Naive thymus-derived CD8-positive, alpha-beta T cell (primary cell): ENCODE measurements at places on chromosomes 16 and 17. TPM values are rescaled to one million over a fixed set of nuclear protein-coding genes. Genes with fewer than 3 reads are reported as not detected.
A peak's percentile ranks its signal among the peaks of the same experiment; 100 is the strongest.

- DNase-seq, result no peak
These were observed 1.5 kb downstream of the HOXB3 start for GRCh38 chr17:48588528-48588927.

DNA sequence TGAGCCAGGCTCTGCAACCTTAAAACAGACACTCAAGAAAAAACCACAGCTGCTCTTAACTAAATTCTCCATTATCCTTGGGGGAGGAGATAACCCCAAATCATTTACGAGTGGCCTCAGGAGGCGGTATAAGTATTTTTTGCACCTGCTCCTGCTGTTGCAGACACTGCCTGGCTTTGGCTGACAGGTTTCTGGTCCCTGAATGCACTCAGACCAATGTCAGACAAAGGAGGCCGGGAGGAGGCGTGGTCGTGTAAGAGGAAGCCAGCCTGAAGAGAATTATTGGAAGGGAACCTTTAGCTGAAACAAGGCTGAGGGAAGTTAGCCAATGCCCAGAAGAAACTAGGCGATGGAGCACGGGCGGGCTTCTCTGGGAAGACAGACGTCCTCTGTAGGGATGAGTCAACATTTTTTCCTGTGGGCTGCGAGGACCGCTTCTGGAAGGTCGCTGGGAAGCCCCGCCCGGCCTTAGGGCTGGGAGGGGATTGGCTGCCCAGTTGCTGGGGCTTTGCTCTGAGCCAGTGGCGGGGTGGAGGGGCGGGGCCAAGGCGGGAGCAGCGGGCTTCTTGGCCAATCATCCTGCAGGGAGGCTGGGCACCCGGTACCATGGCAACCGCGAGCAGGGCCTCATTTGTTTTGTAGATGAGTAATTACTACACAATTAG is 82.3 kb downstream of the CCDC182 start:
- no peak for DNase-seq

- no peak for DNase-seq
These were observed 672.5 kb upstream of the KIF2B start for GRCh38 chr17:53150101-53150698.

DNA sequence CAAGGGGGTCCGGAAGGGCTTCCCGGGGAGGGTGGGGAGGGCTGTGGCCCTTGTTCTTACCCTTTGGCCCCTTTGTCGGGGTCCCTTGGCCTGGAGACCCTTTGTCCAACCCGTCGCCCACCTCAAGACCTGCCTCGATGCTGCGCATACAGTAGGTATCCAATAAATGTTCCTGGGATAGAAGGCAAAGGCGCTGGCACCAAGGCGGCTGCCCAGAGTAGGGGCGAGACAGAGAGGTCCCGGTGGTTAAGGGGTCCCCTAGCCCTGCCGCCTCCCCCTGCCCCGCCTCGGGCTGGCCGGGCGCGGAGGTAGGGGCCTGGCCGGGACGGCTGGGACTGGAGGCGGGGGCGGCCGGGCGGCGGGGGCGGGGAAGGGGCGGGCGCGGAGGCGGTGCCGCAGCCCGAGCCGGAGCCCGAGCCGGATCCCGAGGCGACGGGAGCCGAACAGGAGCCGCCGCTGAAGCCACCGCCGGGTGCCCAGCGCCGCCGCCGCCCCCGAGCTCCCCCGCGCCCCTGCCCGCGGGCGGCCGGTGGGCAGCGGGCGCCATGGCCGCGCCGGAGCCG is at the start of gene NHERF2:
NHERF2 (plus strand) TSS at position 442 of the 563 bp plus-strand sequence; CDS start at position 546, 104 bp downstream.
- DNase-seq, result no peak

DNA sequence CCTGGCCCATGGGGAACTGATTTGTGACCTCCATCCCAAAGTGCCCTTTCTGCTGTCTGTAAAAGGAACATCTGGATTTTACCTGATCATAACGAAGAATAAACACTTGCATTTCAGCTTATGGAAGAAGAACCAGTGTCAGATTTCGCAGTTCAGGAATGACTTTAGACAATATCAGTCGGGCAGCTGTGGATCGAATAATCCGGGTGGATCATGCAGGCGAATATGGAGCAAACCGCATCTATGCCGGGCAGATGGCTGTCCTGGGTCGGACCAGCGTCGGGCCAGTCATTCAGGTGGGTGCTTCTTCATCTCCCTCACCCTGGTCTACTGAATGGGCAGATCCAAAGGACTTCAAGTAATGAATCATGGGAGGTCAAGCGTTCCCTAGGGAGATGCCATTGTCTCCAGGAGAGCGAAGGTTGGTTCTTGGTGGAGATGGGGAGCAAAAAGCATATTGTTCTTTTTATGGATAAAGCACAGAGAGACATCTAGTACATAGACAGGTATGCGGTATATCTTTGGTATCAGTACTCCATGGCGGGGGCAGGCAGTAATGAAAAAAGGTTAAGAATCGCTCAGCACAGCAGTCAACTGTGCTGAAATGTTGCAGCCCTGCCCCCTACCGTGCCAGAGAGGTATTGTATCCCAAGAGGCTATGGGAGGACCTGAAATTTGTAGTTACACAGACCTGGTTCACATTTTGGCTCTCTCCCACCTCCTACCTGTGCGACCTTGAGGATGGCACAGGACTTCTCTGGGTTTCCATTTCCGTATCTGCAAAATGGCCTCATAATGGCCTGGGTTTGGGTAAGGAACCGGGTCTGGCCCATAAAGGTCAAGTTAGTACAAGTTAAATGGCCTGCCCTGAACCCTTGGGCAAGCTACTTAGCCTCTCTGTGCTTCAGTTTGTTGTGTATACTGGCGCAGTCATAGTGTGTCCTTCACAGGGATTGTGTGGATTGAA is 4.7 kb downstream of the COQ7 start:
- peak; percentile 19 for DNase-seq

DNA sequence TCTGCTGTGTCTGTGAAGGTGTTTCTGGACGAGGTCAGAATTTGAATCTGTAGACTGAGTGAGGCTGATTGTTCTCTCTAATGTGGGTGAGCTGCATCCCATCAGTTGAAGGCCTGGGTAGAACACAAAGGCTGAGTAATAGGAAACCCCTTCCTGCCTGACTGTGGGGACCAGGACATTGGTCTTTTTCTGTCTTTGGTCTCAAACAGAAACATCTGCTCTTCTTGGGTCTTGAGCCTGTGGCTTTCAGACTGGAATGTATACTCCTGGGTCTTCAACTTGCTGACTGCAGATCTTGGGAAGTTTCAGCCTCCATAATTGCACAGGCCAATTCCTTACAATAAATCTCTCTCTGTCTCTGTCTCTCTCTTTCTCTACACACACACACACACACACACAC is 19.6 kb upstream of the LRRC75A start:
- no peak for DNase-seq

DNA sequence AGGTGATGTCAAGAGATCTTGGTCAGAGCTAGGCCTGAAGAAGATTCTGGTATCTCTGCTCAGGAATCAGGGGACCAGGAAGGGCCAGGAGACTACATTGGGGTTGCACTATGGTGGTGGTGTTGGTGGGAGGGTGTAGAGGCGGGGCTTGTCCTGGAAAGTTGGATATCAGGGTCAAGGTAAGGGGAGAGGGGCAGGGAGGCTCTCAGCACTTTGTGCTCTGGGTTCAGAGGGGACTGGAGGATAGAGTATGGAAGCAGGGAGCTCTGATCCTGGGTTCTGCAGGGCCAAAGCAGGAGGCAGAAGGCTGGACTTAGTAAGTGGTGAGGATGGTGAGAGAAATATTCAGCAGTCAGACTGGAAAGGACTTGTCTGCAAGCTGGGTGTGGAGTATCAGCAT is 3.0 kb downstream of the NOL3 start:
- no peak for DNase-seq

- no peak for DNase-seq
These were observed 5.0 kb downstream of the SGCA start for GRCh38 chr17:50170662-50171370.

GRCh38 chr17:79955691-79956440 is 79.8 kb downstream of the TBC1D16 start:
- DNase-seq, result no peak

The RNF112 gene
- total RNA-seq, result 2.2 TPM

DNA sequence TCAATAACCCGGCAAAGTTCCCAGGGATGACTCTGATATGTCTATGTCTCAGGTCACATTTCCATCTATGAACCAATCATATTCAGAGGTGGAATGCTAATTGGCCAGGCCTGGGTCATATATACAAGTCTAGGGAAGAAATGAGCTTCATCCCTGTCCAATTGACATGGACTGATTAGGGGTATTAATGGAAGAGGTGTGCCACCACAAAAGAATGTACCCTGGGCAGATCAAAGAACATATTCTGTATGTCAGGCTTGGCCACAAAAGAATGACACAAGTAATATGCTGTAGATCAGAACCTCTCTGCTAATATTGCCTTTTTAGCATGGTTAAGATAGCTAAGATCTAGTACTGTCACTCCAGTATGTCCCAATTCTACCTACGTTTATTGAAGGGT is 6.7 kb downstream of the SLC35G3 start:
- DNase-seq, result no peak

The HIC1 gene
- 1.5 TPM for total RNA-seq

DNA sequence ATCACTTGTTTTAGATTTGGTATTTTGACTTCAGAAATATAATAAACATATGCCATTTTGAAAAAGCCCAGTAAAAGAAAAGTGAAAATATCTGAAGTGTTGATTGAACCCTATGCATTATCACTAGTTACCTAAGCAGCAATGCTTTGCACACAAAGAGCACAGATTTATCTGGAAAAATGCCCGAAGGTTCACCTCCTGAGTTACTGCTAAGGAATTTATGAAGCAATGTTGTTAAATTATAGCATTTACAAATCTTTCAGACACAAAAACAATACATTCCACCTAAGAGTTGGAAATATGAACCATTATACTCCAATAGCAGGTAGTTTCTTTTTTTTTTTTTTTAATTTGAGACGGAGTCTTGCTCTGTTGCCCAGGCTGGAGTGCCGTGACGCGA is 38.9 kb upstream of the GHDC start:
- DNase-seq, result no peak

- DNase-seq, result no peak
These were observed 24.7 kb upstream of the TMC7 start for GRCh38 chr16:18959031-18959505.

- no peak for DNase-seq
These were observed 114.1 kb downstream of the ENGASE start for GRCh38 chr17:79188685-79189084.

The CMTM2 gene
- total RNA-seq, result 0.58 TPM

DNA sequence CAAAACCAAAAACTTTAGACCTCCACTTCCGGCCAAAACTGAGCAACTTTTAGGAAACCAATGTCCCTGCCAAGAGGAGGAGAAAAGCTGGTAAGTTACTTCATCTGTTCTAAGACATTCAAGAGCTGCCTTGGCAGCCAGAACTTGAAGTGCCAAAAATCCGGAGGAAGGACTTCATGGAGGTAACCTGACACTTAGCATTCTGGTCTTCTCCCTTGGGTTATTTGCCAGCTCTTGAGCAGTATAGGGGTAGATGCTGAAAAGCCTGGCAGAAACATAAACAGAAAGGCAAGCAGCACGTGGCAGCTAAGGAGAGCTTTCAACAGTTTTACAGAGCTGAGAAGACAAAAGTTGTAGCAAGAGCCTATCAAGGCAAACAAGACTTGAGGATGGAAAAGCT is 53.2 kb downstream of the CDYL2 start:
- no peak for DNase-seq

- DNase-seq, result peak; percentile 21
These were observed 11.0 kb downstream of the CSF3 start for GRCh38 chr17:40025991-40026815.

- no peak for DNase-seq
These were observed 40.7 kb upstream of the SLC12A3 start for GRCh38 chr16:56824331-56824730.
